ENCODE measurements at places on chromosomes 1 and 21.

- DNase-seq = no peak
Measured at GRCh38 chr21:33355996-33356395, 31.2 kb downstream of the IFNAR1 start.

- no peak for DNase-seq
Measured at GRCh38 chr1:7975212-7975865, 13.8 kb downstream of the PARK7 start.

- no peak for DNase-seq
Measured at GRCh38 chr1:42876009-42876408, 29.6 kb downstream of the ZNF691 start.

DNA sequence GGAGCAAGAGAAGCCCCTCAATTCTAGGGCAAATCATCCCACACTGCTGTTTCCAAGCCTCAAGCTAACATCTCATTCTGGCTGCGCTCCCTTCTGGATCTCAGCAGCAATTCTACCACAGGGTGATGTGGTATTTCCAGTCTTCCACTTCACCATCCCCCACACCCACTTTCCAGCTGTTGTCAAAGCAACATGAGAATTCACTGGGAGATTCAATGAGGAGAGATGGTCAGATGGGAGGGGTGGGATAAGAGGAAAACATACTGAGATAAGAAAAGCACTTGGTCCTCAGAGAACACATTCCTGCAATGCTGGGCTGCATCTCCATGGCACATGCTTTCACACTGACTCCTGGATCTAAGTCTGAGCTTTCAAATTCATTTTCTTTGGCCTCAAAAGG is 47.3 kb upstream of the LRRC52 start:
- no peak for DNase-seq

GRCh38 chr1:54577612-54578011 is 29.6 kb downstream of the ACOT11 start:
- no peak for DNase-seq

- DNase-seq = no peak
Measured at GRCh38 chr1:196609370-196609737, 1.1 kb upstream of the KCNT2 start.

GRCh38 chr1:47785561-47786271 is 211.5 kb downstream of the TRABD2B start:
- no peak for DNase-seq

Data from activated T-cell treated with anti-CD3 and anti-CD28 coated beads, Interleukin-2, amount 50 U/mL, for 4 hours (primary cell).